Activated T-cell treated with anti-CD3 and anti-CD28 coated beads, Interleukin-2, amount 50 U/mL, for 48 hours (primary cell): ENCODE measurements at places on chromosomes 13 and 19.

DNA sequence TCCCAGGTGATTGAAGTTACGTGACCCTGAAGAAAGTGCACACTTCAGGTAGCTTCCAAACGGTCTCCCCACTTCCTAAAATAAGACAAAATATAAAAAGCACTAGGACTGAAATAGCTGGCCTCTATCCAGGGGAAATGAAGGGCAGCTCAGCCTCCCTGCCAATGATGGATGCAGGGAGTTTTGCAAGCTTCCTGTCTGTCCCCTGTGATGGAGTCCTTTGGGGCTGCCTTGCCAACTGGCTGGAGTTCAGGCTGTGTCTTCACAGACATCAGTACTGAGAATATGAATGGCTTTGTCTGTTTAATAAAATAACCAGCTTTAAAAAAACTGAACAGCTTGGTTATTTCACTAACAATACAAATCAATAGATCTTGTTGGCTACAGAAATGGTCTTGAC, 101.4 kb upstream of the GPR12 start:
- no peak for DNase-seq

DNA sequence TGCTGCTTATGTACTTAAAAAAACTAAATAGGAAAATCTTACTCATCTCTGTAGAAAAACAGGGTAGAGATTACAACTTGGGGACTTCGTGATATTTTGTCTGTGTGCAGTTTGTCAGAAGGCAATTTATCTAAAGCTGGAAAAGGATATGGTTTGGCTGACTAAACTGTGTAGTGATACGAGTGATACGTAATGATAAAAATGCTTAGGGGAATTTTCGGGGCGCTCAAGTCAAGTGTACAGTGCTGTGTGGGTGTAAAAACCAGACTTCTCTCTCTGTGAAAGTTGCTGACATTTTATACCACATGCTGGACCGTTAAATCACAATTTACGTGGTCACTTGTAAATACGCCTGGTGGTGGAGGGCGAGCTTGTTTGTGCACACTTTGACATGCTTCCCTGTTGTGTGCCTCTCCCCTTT, 221.7 kb downstream of the KCNRG start:
- peak; percentile 56 for DNase-seq

GRCh38 chr13:66659701-66660467, 570.3 kb downstream of the PCDH9 start:
- no peak for DNase-seq

GRCh38 chr13:60509601-60510386, 112.8 kb downstream of the TDRD3 start:
- no peak for DNase-seq

- no peak for DNase-seq
Measured at GRCh38 chr19:41690801-41691065, 2.7 kb upstream of the CEACAM7 start.

GRCh38 chr13:36143738-36144137, 12.6 kb upstream of the DCLK1 start:
- no peak for DNase-seq
